ENCODE measurements at places on chromosomes 7 and 10. TPM values are rescaled to one million over a fixed set of nuclear protein-coding genes. Genes with fewer than 3 reads are reported as not detected.

UCMA gene
- total RNA-seq = not detected

SEMA3E gene
- total RNA-seq = 0.45 TPM

WASHC2A gene
- total RNA-seq = 10.6 TPM

NPTX2 gene
- 0.38 TPM for total RNA-seq

- DNase-seq = no peak
Measured at GRCh38 chr7:101625031-101625791, 3.9 kb downstream of the MYL10 start.

GRCh38 chr7:95798401-95798930 lies 26.1 kb downstream of the DYNC1I1 start:
- no peak for DNase-seq

GRCh38 chr10:50310560-50311174 lies 59.4 kb upstream of the ASAH2 start:
- DNase-seq = no peak

GRCh38 chr7:14720785-14721184 lies 181.8 kb downstream of the DGKB start:
- DNase-seq = no peak

GRCh38 chr10:968546-969199 lies 19.6 kb upstream of the GTPBP4 start:
- no peak for DNase-seq

GRCh38 chr10:34046506-34047034 lies 712.1 kb upstream of the NRP1 start:
- DNase-seq = no peak

GRCh38 chr10:127195571-127196281 lies 665 bp downstream of the INSYN2A start:
- no peak for DNase-seq

DNA sequence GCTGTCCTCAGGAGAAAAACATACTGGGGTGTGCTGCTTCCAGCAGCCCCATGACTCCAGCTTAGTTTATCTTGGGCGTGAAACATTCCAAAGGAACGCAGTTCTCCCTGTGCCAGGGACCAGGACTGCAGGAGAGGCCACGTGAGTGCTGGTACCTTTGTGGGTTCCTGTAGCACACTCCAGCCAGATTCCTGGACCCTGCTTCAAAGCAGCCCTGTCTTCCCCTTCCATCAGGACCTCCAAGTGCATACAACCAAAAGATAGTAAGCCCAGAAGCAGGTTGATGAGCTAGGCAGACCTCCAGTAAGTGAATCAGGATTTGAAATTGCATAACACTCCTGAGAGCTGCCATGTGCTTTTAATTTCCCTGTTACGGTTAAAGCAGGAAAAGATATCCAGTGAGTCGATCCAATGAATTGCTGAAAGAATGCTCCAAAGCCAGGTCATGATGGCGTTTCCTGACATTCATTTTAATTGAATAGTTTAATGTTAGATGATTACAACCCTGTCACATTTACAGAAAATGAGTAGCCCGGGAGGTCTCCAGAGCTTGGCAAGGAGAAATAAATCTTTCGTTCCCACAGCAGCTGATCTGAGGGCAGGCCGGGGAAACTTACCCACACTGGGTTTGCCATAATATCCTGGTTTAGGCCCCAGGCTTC lies 38.9 kb upstream of the CPXM2 start:
- no peak for DNase-seq

DNA sequence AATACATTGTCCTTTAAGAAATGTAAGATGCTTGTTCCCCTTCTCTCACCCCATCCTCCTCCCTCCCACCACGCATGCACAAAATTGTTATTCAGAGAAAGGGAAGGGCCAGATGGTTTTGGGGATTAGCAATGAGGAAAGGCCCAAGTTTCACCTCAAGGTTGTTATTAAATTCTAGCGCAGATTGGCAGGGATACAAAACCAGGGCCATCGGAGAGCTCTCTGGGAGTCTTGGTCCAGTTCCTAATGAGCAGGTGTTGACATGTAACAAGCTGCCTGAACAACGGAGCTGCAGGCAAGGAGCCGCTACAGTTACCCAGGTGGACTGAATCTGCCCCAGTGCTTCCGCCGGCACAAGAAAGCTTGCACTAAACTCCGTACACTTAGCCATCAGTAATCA lies 9.7 kb upstream of the ANK3 start:
- no peak for DNase-seq

GRCh38 chr7:7221599-7222038 lies 39.3 kb downstream of the C1GALT1 start:
- no peak for DNase-seq

DNA sequence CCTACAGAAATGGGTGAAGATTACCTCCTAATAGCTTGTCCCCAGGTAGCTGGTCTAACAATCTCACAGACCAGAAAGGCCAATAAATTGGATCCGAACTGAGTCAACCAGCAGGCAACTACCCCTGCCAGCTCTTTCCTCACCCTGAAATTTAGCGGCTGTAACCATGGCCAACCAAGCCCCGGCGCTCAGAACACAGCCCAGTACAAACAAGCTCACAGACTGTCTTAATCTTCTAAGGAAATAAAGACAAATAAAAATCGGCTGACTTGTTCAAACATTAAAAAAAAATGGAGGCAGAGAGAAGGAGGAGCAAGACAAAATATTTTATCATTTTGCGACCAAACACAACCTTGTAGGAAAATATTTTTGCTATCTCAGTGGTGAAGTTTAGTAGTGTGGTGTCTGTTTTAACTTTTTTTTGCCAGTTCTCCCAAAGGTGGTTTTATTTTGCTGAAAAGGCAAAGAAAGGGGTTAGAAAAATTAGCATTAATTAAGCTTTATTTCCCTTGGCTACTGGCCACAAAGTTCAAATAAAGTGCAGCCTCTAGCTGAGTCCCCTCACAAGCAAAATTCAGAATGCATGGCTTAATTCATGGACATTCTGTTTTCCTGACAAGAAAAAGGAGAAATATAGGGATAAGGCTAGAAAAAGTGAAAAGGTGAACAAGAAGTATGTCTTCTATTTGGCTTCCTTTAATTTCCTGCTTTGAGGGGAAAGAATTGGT lies 313.0 kb upstream of the NPVF start:
- no peak for DNase-seq

DNA sequence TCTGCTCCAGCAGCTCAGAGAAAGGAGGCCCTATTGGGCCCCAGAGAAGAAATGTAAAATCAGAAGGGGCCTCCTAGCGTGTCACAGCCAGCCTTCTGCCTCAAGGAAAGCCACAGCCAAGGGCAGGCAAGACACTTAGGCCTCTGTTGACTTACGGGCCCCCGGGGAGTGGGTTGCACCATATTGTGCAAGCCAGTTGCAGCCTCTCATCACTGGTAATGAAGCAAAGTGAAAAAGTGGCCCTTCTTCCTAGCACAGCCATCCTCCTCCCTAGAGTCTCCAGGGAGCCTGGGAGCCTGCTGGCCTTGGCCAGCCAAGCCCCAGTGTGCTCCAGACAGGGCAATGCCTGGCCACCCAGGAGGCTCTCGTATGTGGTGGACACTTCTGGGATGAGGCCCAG lies 56.2 kb upstream of the GDF10 start:
- no peak for DNase-seq

- DNase-seq = no peak
Measured at GRCh38 chr7:148218603-148219002, 372.0 kb upstream of the C7orf33 start.

DNA sequence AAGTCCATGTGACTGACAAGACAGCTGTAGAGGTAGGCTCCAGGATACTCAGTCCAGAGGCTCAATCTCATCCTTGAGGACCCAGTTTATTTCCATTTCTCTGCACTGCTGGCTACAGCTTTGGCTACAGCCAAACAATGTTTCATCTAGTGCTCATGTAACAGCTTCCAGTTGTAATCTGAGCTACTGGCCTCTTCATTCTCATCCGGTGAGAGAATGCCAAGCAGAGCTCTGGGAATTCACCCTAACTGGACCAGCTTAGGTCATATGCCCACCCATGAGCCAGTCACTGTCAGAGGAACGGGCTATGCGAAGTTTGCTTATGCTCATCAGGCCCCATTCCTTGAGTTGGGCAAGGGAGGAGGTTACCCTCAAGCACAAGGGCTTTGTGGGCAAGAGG lies 192.9 kb downstream of the EVX1 start:
- no peak for DNase-seq

DNA sequence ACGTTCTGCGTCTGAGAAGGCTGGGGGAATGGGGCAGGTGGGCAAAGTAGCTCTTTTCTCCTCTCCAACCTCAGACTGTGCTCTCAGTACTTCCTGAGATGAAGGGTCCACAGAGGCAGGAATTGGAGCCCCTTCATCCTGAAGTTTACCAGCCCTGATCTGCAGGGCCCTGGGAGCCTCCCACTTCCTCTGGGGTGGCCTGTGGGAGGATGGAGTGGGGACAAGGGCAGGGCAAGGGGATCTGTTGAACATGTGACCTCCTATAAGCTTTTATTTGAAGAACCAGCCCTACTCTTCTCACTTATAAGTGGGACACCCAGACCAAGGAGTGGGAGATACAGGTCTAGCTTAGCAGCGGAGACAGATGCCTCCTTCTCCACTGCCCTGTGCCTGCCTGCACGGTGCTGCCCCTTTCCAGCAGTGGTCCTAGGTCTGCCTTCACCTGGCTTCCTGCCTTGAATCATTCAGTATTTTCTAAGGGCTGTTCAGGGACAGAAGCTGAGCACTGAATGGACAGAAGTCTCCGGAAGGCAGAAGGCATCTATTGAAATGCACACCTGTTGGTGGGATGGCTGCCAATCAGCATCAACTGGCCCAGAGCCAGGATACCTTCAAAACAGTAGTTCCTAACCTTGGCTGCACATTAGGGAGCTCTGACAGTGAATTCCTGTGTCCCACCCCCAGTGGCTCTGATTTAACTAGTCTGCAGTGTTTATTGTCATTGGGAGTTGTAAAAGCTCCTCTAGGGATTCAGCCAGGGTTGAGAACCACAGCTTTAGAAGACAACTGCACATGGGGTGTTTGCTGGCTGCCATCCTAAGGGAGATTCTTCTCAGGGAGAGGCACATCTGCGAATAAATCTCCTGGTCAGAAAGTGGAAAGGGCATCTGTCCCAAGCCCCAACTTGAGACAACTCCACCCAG lies 2.7 kb upstream of the ARHGAP22 start:
- DNase-seq = peak; percentile 41

- no peak for DNase-seq
Measured at GRCh38 chr10:89151857-89152256, 55.3 kb downstream of the CH25H start.

Data from left lobe of liver (tissue), 2 donors.